ENCODE measurements at places on chromosomes 5 and 9.

GRCh38 chr9:136769710-136770191 lies 5.4 kb upstream of the LCN15 start:
- DNase-seq: peak; percentile 73

- DNase-seq: no peak
These were observed 25.2 kb upstream of the GLRA1 start for GRCh38 chr5:151949701-151950308.

DNA sequence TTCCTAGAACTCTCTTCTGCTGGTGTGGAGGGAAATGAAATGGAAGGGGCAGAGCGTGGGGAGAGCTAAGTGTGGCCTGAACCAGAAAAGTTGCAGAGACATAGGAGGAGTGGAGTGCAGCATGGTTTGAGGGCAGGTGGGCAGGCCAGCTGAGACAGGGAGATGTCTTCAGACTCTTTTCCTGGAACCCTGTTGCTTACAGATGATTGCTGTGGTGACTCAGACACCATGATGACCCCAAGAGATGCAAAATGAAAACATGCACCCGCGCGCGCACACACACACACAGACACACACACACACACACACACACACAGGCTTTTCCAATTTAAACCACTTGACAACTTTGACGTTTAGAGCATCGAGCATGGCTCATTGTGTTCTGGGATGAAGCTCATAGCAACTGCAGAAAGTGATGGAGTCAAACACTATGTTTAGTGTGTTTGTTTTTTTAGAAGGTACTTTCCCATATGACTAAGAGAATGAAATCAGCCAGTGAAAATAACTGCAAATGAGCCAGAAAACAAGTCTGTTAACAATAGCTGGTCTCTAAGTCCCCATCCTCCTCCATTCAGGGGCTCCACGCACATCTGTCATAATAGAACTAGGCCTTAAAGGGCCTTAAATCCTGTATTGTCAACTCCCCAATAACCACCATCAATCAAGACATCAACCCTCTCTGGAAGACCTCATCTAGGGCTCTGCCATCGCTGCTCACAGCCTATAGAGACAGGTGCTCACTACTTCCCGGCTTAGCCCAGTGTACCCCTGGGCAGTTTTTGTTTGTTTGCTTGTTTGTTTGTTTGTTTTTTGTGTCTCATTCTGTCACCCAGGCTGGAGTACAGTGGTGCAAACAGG lies 9.6 kb downstream of the TMOD1 start:
- no peak for DNase-seq

- no peak for DNase-seq
These were observed 36.8 kb upstream of the FRRS1L start for GRCh38 chr9:109203761-109204360.

GRCh38 chr5:113150821-113151220 lies 174.2 kb downstream of the DCP2 start:
- DNase-seq: no peak

Measured in A673 (cell line).